ENCODE measurements at places on chromosomes 1 and 21.

DNA sequence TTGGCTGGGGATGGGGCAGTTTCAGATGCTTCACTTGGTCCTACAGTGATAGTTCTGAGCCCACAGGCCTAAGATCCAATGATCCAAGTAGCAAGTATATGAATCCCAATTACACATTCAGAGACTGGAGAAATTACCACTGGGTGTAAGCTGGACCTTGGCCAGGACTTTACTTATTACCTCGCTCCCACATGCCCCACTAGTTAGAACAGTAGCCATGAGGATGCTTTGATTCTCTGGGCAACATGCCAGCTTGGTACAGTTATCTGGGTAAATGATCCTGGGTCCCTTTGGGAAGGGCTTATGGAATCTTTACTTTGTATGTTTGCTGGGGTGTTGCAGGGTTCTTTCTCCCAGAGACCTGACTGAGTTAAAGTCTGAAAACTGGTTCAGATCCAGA lies 5.0 kb upstream of the FCAMR start:
- no peak for DNase-seq

GRCh38 chr1:162357681-162358266 lies 18.9 kb downstream of the SPATA46 start:
- DNase-seq: no peak

DNA sequence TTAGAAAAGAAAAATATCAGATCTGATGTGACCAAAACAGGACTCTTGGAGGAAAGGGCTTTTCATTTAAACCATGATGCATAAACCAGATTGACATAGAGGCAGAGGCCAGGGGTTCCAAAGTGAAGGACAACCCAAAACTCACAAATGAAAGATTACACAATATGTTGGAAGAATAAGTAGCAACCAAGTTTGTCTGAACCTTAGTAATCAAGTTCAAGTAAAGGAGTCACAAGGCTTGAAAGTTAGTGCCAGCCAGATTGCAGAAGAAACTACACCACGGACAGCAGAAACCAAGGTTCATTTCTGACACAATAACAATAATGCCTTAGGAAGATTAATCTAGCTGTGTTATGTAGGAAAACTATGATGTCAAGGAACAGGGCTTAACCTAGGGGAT lies 124.6 kb downstream of the ZC3H11B start:
- DNase-seq: no peak

- DNase-seq: no peak
Measured at GRCh38 chr1:219374046-219374566, 200.4 kb downstream of the LYPLAL1 start.

DNA sequence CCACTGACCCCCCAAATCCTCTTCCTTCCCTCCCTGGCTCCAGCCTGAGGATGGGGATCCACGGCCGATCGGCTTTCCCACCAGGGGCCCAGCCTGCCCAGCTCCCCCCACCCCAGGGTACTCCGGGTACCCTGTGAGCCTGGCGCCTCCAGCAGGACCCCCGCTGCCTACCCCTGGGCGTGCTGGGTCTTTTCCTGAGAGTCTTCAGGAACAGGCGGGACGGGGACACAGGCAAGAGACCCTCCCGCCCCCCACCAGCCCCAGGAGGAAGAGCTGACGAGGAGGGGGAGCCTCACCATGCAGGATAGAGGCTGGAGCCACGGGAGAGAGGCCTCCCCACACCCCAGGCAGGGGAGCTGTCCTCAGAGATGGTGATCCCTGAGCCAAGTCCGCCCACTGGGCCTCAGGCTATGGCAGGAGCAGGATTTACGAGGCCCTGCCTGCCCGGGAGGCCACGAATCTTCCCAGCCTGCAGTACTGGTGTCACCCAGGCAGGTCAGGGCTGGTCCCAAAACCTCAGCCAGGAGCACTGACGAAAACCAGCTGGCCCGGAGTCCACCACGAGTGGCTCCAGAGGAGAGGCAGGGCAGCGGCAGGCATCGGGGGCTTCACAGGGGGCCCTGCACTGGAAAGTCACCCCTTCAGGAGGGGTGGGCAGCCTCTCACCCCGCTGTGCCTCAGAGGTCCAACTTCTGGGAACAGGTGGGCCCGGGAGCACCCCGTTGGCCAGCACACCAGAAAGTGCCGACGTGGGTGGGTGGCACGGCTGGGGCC lies 58.0 kb downstream of the MEGF6 start:
- DNase-seq: no peak

GRCh38 chr1:204431310-204432184 lies 19.9 kb upstream of the PPP1R15B start:
- DNase-seq: peak; percentile 39

- no peak for DNase-seq
Measured at GRCh38 chr1:166470014-166470413, 303.2 kb upstream of the FAM78B start.

GRCh38 chr21:27812279-27812678 lies 845.4 kb upstream of the ADAMTS5 start:
- DNase-seq: no peak

- DNase-seq: no peak
Measured at GRCh38 chr21:33817138-33817537, 98.5 kb downstream of the ATP5PO start.

DNA sequence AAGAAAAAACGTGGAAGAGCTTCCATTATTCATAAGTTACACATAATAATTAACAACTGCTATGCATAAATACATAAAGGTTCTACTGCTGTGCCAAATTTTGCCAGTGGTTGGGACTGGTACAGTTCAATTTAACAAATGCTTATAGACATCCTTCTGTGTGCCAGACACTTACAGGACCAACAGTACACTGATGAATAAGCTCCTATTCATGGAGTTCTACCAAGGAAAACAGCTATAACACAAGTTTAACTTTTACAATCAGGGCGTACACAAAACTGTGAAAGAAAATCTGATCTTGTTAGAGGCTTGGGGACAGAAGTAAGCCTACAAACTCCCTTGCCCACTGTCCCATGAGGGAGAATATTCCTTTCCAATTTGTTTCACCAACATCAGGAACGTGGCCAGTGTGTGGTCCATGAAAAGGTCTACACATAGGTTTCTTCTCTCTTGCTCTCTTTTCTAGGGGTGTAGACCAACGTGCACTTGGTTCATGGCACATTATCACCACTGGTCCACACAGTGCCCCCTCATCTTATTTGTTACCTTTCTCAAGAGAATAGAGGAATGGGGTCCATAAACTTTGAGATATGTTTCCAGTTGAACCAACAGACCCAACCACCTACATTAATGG lies 10.1 kb downstream of the NRIP1 start:
- no peak for DNase-seq

DNA sequence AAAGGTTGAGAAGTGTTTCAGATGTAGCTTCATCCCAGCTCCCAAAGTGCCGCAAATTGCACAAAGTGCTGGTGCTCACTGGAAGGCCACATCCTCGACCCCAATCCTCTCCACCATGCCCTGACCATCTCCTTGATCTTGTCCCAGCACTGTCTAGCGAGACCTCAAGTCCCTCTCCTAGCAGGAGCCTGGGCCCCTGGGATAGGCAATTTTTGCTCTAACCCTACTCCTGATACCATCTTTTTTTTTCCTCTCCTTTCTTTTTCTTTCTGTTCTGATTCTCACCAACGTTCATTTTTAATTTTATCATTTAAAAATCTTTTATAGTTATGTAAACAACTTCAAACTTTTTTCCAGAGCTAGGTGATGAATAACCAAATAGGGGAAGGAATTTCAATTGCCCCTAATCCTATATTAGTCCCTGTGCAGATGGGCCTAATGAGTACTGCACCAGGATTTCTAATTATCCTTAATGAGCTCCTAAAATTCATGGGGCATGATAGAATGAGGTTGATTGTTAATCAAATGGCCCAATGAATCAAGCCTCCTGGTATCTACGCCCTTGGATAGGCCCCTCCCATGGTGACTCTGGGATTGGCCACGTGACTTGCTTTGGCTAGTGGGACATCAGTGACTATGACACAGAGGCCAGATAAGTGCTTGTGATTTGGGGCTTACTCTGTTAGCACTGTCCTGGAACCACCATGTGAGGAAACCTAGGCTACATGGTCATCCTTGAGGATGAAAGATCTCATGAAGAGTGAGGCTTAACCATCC lies 41.5 kb upstream of the TENT5B start:
- DNase-seq: no peak

- DNase-seq: no peak
Measured at GRCh38 chr1:34770891-34771504, 10.0 kb upstream of the GJB3 start.

- no peak for DNase-seq
Measured at GRCh38 chr1:117674521-117675400, 68.9 kb downstream of the TENT5C start.

- DNase-seq: no peak
Measured at GRCh38 chr1:229153955-229154548, 116.9 kb upstream of the RAB4A start.

- DNase-seq: no peak
Measured at GRCh38 chr1:244965185-244966030, 101.1 kb upstream of the HNRNPU start.

DNA sequence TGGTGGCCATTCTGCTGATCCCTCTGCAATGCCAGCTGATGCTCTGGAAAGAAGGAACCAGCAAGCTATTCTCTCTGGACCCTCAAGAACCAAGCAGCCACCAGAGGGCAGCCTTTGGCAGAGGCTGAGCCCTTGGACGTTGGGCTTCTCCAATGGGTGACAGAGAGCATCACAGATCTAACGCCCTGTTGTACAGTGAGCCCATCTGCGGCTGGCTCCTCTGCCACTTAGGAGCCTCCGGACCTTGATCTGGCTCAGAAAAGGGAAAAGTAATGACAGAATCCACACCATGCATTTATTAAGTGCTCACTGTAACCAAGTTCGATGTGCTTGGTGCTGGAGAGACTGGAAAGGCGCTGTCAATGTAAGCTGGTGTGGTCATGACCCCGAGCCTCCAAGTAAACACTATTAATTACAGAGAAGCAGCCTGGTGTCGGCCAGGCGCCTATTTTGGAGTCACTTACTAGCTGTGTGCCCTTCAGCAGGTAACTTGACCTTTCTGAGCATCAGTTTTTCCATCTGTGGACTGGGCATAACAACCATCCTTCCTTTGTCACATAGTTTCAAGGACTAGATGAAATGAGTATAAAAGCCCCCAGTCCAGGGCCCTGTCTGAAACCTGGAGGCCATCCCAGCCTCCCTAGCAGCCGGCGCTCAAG lies 34.9 kb downstream of the ECE1 start:
- peak; percentile 33 for DNase-seq

- DNase-seq: no peak
Measured at GRCh38 chr1:179226738-179227137, 2.7 kb downstream of the ABL2 start.

DNA sequence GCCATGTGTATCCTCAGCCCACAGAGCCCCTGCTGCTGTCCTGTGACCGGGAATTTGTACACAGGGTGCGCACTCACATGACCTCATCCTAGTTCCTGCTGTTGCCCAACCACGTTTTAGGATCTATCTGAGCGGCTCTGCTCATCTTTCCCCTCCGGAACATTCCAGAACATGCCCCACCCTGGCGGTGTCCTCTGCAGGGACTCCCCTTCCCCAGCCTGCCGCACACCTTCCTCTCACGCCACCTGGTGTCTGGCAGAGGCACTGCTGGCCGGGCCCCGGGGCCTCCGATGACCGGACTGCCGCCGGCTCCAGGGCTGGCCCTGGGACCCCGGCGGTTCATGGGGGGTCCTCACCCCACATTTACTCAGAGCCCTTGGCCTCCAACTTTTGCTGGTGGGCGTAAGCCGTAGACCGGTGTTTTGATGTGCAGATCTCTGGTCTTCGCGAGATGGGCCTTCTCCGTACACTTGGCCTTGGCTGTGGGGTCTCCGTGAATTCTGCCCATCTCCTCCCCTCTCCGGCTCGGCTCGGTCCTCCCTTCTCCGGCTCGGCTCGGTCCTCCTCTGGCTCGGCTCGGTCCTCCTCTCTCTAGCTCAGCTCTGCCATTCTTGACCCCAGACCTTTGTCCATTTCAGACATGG lies 29.5 kb downstream of the ARHGEF16 start:
- no peak for DNase-seq

DNA sequence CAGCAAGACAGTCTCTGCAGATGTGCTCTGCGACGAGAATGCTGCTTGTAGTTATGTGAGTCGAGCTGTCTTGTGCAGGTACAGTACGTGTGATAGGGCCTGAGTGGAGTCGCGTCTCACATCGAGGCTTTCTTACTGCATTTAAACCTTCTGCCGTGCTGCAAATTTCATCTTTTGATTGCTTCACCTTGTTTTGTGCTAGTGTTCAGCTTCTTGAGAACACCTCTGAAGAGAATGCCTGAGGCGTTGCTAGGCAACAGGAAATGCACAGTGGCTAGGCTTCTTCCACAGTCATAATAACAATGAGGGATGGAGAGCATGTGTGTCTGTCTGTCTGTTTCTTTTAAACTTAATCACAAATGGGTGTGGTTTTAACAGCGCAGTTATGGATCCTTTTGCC lies 52.9 kb downstream of the MRPS6 start:
- no peak for DNase-seq

- DNase-seq: no peak
Measured at GRCh38 chr21:32499249-32500055, 85.9 kb downstream of the TCP10L start.

- DNase-seq: no peak
Measured at GRCh38 chr21:46099476-46099875, 1.6 kb downstream of the COL6A2 start.

DNA sequence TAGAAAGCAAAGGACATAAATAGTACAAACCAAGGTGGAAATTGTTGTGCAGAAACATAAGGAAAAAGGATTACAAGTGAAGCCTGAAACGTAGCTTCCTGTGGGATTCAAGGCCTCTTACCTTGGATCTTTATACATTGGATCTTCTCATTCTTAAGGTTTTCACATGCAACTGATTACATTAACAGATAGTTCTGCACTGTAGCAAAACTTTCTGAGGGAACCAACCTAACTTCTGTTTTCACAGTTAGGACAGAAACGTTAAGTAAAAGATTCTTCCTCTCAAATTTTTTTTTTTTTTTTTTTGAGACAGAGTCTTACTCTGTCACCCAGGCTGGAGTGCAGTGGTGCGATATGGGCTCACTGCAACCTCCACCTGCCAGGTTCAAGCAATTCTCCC lies 7.8 kb upstream of the TM2D1 start:
- no peak for DNase-seq

DNA sequence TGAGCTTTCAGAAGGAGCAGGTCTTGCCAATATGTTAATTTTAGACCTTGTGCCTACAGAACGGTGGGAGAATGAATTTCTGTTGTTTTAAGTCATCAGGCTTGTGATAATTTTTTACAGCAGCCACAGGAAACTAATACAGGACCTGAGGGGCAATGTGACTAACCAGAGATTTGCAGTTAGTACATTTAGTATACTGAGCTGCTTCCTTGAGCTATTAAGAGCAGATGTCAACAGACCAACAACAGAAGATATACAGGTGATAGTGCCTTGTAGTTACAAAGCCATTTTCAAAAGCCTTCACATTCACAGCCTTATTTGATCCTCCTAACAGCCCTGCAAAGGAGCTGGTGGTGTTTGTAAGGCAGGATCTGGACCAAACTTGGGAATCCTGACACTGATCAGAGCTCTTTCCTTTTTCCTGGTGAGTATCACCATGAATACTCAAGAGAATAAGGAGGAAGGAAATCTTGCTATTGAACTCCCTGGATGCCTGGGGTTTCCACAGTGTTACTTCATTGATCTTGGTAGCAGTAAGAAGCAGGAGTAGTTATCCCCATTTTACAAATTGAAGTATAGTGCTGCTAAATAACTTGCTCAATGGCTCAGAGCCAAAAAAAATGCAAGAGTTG lies 4.7 kb upstream of the SLAMF1 start:
- DNase-seq: no peak

- no peak for DNase-seq
Measured at GRCh38 chr1:211148366-211148765, 14.4 kb upstream of the KCNH1 start.

GRCh38 chr1:119594376-119594775 lies 53.7 kb downstream of the ZNF697 start:
- DNase-seq: no peak

GRCh38 chr1:154170547-154171222 lies 15.8 kb upstream of the NUP210L start:
- no peak for DNase-seq

GRCh38 chr21:27719226-27719625 lies 752.3 kb upstream of the ADAMTS5 start:
- no peak for DNase-seq

Measured in GM06990 (cell line).